ENCODE measurements at places on chromosomes 5 and 9. TPM values are rescaled to one million over a fixed set of nuclear protein-coding genes. Genes with fewer than 3 reads are reported as not detected.

Gene SMAD5
- total RNA-seq, result 69.3 TPM

Gene ATP6V1G1
- total RNA-seq, result 119 TPM

DNA sequence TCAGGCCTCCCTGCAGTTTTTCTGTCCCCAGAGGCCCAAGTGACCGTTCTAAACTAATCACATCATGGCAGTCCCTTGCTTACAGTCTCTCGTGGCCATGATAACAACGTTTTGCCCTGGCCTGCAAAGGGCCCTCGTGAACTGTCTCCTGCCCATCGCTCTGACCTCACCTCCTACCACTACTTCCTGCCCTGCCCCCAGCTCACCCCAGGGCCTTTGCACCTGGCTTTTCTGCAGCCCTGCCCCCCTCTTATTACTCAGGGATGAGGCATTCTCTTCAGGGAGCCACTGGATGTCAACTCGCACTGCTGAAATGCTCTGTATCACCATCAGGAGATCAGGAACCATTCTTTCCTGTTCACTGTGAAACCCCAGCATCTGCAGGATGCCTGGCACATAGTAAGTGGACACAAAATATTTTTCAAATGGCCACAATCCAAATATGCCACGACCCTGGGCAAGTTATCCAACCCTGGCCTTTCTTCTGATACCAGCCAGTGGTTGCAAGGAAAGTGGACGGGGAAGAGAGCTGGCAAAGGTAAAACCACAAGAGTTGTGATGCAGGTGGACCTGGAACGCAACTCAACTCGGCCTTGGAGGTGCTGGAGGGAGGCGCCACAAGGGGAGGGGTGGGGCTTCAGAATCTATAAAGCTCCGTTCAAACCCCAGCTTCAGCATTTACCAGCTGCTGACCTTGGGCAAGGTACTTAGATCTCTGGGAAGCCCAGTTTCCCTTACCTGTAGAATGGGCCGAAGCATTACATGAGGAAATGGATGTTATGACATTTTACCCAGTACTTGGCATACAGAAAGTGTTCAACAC, 1.7 kb downstream of the SNCB start:
- no peak for DNase-seq
- H3K36me3 ChIP-seq, result no peaks in the 10 kb centered on the region
- H3K27ac ChIP-seq, result no peak overlapping the region
- H3K4me3 ChIP-seq, result peak overlapping the region; percentile 86

DNA sequence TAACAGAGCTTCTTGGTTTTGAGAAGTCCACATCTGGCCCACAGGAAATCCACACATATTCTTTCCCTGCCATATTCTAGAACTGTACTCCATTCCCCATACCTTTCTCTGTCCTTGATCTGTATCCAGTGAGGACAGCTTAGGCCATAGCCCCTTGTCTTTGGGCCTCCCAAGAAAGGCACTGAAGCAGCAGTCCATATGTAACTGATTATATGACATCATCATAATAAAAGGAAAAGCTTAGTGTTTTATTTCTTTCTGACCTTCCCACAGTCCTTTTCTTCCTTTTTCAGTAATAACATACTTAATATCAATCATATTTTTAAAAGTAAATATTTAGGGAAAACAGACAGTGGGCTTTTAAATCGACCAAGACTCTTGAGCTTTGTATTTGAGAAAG, 222.0 kb downstream of the EDIL3 start:
- no peak overlapping the region for H3K4me3 ChIP-seq
- DNase-seq, result no peak
- no peak overlapping the region for H3K27ac ChIP-seq
- H3K27me3 ChIP-seq, result no peaks in the 10 kb centered on the region
- H3K36me3 ChIP-seq, result no peaks in the 10 kb centered on the region

DNA sequence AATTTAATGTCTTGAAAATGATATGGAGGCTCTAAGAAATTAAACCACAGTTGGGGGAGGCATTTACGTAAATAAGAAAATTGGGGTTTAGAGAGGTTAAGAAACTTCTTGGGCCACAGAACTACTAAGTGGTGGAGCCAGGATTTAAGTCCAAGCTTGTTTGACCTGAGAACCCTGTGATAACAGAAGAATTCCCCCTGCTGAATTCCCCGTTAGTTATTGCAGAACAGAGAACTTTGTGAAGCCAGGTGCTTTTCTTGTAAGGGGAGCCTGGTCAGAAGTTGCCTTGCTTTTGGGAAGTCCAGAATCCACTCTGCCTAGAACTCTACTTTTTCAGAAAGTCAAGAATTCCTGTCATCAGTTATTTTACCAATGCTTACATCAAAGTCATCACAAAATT, 309.3 kb upstream of the SEMA6A start:
- DNase-seq, result no peak
- H3K27ac ChIP-seq, result no peak overlapping the region
- H3K27me3 ChIP-seq, result no peaks in the 10 kb centered on the region
- no peaks in the 10 kb centered on the region for H3K4me1 ChIP-seq
- no peaks in the 10 kb centered on the region for H3K36me3 ChIP-seq

Data from H9 (cell line).